ENCODE measurements at places on chromosomes 2 and 18. TPM values are rescaled to one million over a fixed set of nuclear protein-coding genes. Genes with fewer than 3 reads are reported as not detected.

DNA sequence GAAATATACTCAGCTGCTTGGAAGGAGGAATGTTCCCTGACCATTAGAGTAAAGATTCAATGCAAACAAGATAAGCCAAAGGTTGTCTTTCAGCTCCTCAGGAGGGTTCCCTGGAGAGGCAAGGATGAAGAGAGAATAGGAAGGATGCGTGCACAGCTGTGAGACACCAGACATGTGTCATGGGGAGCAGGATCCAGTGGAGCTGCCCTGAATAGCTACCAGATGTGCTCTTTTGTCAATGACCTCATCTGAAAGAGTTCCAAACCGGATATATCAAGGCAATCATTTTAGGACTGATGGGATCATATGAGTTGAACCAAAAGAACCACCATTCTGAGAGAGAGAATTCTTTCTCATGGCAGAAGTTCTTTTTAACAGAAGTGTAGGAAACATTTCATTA lies 490.6 kb downstream of the IRS1 start:
- H3K36me3 ChIP-seq = no peaks in the 10 kb centered on the region
- no peak overlapping the region for H3K4me3 ChIP-seq
- no peaks in the 10 kb centered on the region for H3K27me3 ChIP-seq
- DNase-seq = no peak

DNA sequence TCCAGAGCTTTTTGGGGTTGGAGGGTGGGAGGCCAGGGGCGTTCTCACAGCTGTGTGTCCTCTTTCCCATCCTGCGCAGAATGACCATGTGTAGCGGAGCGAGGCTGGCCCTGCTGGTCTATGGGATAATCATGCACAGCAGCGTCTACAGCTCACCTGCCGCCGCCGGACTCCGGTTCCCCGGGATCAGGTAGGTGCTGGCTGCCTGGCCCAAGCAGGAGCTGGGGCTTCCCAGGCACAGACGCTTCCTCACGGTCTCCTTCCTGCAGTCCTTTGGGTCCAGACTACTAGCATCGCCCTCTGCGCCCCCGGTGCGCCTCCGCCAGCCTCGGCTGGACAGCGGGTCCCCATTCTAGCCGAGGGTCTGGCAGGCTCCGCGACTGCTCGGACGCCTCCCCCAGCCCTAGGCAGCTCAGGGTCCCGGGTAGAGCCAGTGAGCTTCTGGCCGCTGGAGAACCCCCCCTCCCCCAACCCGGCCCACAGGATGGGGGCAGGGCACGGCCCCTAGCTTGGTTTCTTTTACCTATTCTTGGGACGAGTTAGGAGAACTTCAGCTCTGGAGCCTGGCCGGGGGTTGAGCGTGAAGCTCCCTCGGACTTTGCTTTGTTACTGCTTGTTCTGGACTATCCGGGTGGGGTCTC lies 756 bp downstream of the ADCYAP1 start:
- DNase-seq = no peak
- H3K36me3 ChIP-seq = no peaks in the 10 kb centered on the region
- H3K4me3 ChIP-seq = no peak overlapping the region
- H3K27ac ChIP-seq = no peak overlapping the region

DNA sequence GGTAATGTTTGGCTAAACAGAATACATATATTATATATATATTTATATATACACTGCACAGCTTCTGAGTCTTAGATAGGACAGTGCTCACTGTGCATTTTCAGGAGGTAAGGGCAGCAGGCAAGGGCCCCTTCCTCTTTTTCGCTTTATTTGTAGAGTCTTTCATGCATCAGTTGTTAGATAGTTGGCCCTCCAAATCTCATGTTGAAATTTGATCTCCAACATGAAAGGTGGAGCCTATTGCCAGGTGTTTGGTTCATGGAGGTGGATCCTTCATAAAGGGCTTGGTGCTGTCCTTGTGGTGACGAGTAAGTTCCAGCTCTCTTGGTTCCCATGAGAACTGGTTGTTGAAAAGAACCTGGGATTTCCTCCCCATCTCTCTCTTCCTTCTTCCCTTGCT lies 48.1 kb downstream of the TSN start:
- H3K27me3 ChIP-seq = peaks cover 16% of the 10 kb centered on the region
- no peaks in the 10 kb centered on the region for H3K4me1 ChIP-seq
- H3K36me3 ChIP-seq = no peaks in the 10 kb centered on the region
- H3K4me3 ChIP-seq = no peak overlapping the region
- H3K27ac ChIP-seq = no peak overlapping the region

- no peak overlapping the region for H3K4me3 ChIP-seq
- peaks cover 7% of the 10 kb centered on the region for H3K4me1 ChIP-seq
- H3K36me3 ChIP-seq = no peaks in the 10 kb centered on the region
- no peak overlapping the region for H3K27ac ChIP-seq
- no peaks in the 10 kb centered on the region for H3K27me3 ChIP-seq
Observed at GRCh38 chr2:169510496-169510895, 994 bp downstream of the KLHL41 start.

- H3K4me3 ChIP-seq = no peak overlapping the region
- no peak for DNase-seq
- H3K4me1 ChIP-seq = no peaks in the 10 kb centered on the region
- H3K36me3 ChIP-seq = no peaks in the 10 kb centered on the region
- no peak overlapping the region for H3K27ac ChIP-seq
- no peaks in the 10 kb centered on the region for H3K27me3 ChIP-seq
Observed at GRCh38 chr2:205171261-205171940, 510.9 kb upstream of the NRP2 start.

- no peak overlapping the region for H3K4me3 ChIP-seq
- no peaks in the 10 kb centered on the region for H3K4me1 ChIP-seq
- no peak overlapping the region for H3K27ac ChIP-seq
- H3K36me3 ChIP-seq = no peaks in the 10 kb centered on the region
- no peaks in the 10 kb centered on the region for H3K27me3 ChIP-seq
- no peak for DNase-seq
Observed at GRCh38 chr18:58556331-58557007, 72.4 kb downstream of the ALPK2 start.

DNA sequence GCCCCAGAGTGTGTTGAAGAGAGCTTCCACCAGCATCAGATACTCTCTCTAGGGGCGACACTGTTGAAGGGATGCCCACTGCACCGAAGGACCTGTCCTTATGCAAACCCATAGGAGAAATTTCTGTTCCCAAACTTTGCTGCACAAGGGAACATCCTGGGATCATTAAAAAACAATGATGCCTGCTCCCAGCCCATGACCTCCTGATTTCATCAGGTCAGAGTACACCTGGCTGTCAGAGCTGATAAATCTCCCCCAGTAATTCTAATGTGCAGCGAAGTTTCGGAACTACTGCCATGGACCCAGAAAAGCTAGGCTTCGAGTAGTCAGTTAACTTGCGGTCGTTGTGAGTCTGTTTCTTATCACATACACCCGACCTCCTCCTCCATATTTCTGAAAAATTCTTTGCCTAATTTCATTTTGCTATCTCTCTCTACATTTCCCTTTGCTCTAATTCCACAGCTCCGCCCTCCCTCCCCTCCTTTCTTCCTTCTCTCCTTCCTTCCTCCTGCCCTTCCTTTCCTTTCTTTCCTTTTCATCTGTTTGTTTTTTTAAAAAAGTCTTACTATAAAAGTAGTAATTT lies 18.8 kb downstream of the FAM124B start:
- 0 out of 3 replicates have a peak overlapping the region, but pooled peaks have one; percentile 43 for H3K27ac ChIP-seq
- no peaks in the 10 kb centered on the region for H3K27me3 ChIP-seq

DNA sequence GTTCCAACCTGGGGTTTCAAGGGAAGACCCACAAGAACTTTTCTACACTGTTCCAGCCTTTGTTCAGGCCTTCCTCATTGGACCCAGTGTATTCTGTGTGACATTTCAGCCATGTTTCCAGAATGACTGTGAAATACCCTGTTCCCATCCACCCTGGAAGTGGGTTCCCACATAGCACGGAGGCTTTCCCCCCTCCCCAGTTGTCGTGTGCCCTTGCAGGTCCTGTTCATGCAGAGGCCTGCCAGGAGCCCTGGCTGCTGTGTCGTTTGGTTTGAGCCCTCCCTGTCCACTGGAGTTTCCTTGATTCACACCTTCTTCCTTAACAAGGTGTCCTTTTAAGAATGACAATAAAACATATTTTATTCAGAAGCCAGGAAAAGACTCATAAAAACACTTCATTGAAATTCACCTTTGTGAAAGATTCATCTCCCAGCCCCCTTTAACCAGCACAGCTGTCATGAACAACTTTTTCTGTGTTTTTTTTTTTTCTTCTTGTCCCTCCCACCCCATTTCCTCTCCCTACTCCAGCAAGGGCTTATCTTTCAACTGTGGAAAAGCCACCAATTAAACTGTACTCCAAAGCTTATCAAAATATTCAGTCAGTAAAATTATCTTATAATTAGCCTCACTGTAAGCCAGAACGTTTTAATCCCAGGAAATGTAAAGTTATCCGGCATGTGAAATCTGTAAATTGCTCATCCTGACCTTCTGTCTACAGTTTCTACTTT lies 106.4 kb downstream of the ACOXL start:
- no peaks in the 10 kb centered on the region for H3K36me3 ChIP-seq
- DNase-seq = no peak
- H3K27me3 ChIP-seq = peaks cover 5% of the 10 kb centered on the region
- H3K4me3 ChIP-seq = no peak overlapping the region
- H3K27ac ChIP-seq = no peak overlapping the region

DNA sequence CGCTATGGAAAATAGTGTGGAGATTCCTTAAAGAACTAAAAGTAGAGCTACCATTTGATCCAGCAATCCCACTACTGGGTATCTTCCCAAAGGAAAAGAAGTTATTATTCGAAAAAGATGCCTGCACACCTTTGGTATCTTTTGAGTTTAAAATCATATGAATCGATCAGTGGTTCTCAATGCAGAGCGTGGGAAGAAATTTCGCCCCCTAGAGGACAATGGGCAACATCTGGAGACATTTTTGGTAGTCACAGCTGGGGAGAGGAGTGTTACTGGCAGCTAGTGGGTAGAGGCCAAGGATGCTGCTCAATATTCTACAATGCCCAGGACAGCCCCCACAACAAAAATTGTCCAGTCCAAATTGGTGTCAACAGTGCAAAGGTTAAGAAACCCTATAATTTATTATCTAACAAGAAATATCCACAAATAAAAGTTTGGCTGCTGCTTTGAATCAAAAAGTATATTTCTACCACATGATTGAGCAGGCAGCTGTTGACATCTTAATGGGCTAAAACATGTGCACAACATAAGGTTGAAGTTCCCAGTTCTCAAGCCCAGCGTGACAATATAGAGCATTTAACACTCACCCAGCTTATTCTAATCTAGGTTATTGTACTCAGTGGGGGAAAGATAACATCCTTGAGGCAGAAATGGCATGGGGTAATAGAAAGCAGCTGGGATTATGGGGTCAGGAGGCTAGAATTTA lies 425.7 kb downstream of the LRATD1 start:
- no peaks in the 10 kb centered on the region for H3K27me3 ChIP-seq
- no peak overlapping the region for H3K4me3 ChIP-seq
- no peaks in the 10 kb centered on the region for H3K36me3 ChIP-seq
- no peaks in the 10 kb centered on the region for H3K4me1 ChIP-seq
- peak; percentile 19 for DNase-seq

DNA sequence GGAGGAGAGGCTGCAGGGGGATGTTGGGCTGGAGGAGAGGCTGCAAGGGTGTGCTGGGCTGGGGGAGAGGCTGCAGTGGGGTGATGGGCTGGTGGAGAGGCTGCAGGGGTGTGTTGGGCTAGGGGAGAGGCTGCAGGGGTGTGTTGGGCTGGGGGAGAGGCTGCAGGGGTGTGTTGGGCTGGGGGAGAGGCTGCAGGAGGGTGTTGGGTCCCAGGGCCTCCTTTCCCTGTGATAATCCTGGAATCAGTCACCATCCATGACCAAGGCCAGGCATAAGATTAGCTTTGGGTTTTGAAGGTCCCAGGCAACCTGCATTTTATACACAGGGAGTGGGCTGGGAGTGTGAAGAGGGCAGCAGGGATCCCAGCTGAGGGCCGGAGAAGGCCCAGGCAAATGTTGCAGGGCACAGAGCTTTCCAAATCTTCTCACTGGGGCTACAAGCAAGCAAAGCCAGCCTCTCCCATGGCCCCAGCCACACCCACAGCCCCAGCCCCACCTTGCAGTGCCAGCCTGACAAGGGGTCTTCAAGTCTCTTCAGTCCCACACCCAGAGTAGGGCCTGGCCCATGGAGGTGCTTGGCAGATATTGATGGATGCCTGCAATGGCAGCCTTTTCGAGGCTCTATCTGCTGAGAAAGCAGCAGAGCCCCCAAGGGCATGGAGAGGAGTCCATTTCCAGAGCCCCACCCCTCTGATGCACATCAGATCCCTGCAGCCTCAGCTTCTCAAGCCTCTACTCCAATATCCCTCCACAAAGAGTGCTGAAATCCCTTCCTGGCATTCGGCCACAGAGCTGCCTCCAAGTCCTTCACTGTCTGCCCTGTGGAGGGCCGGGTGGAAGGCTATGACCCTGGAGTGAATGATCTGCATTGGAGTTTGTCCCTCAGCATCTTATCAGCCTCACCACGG lies 50.3 kb upstream of the GLI2 start:
- H3K4me3 ChIP-seq = no peak overlapping the region
- H3K4me1 ChIP-seq = no peaks in the 10 kb centered on the region
- no peaks in the 10 kb centered on the region for H3K36me3 ChIP-seq
- no peak for DNase-seq
- H3K27ac ChIP-seq = no peak overlapping the region
- H3K27me3 ChIP-seq = peaks cover 2% of the 10 kb centered on the region

- DNase-seq = no peak
- H3K4me1 ChIP-seq = no peaks in the 10 kb centered on the region
- no peak overlapping the region for H3K4me3 ChIP-seq
- H3K27me3 ChIP-seq = no peaks in the 10 kb centered on the region
- peaks cover 80% of the 10 kb centered on the region for H3K36me3 ChIP-seq
Observed at GRCh38 chr2:3447789-3448317, 68.4 kb downstream of the TRAPPC12 start.

- peak overlapping the region; percentile 28 for H3K27ac ChIP-seq
- H3K36me3 ChIP-seq = peaks cover 73% of the 10 kb centered on the region
- H3K4me3 ChIP-seq = peak overlapping the region; percentile 1
- peaks cover 30% of the 10 kb centered on the region for H3K4me1 ChIP-seq
- no peaks in the 10 kb centered on the region for H3K27me3 ChIP-seq
Observed at GRCh38 chr2:144513388-144514101, 6.4 kb downstream of the ZEB2 start.

DNA sequence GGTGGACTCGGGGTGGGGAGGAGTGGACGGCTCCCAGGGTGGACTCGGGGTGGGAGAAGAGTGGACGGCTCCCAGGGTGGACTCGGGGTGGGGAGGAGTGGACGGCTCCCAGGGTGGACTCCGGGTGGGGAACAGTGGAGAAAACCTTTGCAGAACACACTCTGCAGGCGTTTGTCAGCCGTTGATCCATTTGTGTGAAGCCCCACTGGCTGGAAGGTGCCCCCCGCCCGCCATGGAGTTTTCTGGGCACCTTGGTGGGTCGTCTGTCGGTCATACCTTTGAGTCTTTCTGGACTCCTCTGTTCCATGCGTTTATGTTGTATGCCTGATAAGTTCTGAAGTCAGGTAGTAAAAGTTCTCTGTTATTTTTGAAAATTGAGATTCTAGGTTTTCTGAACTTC lies 12.5 kb downstream of the CTDP1 start:
- no peaks in the 10 kb centered on the region for H3K27me3 ChIP-seq
- no peak overlapping the region for H3K4me3 ChIP-seq
- DNase-seq = no peak
- H3K36me3 ChIP-seq = peaks cover 11% of the 10 kb centered on the region

MROH2A gene
- total RNA-seq = not detected

RAB27B gene
- 2.0 TPM for total RNA-seq

FTCDNL1 gene
- 1.0 TPM for total RNA-seq

MYO1B gene
- total RNA-seq = 0.33 TPM

TMX3 gene
- total RNA-seq = 26.2 TPM

ABCA12 gene
- 0.02 TPM for total RNA-seq

IL1RL1 gene
- 0.44 TPM for total RNA-seq

GAREM1 gene
- 0.33 TPM for total RNA-seq

GYPC gene
- total RNA-seq = 194 TPM

OTX1 gene
- total RNA-seq = 7.1 TPM

HOXD13 gene
- total RNA-seq = not detected
